Stimulated activated CD4-positive, alpha-beta T cell treated with anti-CD3 and anti-CD28 coated beads, Interleukin-4, amount 100 ng/mL, for 4 hours (primary cell): ENCODE measurements at places on chromosomes 13 and 19.

- DNase-seq = no peak
Measured at GRCh38 chr19:23470873-23471545, 75.7 kb upstream of the ZNF91 start.

GRCh38 chr13:112777637-112778406 is 88.0 kb downstream of the ATP11A start:
- no peak for DNase-seq

- no peak for DNase-seq
Measured at GRCh38 chr13:21846605-21847004, 175.7 kb downstream of the FGF9 start.

DNA sequence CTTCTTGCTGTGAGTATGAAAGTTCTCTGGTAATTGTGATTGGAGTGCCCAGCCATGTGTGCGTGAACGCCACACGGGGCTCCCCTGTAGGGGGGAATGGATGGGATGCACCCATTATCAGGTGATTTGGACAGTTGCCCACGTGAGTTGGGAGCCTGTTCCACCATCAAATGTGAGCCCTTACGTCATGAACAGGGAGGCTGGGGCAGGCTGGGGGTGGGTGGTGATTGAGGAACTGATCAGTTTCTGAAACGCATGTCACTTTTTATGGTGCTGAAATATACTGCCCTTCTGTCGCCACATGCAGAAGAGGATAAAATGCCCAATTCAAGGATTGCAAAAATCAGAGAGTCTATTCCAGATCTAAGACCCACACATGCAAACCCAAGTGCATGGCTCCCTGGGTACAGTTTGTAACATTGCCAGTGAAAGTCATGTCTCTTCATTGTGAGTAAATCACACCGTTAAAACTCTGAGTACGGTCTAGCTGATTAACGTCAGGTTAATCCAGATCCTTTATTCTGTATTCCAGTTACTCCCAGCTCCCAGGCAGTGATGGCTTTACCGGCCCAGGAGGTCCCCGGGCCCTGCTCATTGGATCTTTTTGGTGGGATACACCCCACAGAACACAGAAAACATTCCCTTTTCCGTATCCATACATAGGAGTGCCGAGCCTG is 90.2 kb downstream of the RAB20 start:
- DNase-seq = no peak

DNA sequence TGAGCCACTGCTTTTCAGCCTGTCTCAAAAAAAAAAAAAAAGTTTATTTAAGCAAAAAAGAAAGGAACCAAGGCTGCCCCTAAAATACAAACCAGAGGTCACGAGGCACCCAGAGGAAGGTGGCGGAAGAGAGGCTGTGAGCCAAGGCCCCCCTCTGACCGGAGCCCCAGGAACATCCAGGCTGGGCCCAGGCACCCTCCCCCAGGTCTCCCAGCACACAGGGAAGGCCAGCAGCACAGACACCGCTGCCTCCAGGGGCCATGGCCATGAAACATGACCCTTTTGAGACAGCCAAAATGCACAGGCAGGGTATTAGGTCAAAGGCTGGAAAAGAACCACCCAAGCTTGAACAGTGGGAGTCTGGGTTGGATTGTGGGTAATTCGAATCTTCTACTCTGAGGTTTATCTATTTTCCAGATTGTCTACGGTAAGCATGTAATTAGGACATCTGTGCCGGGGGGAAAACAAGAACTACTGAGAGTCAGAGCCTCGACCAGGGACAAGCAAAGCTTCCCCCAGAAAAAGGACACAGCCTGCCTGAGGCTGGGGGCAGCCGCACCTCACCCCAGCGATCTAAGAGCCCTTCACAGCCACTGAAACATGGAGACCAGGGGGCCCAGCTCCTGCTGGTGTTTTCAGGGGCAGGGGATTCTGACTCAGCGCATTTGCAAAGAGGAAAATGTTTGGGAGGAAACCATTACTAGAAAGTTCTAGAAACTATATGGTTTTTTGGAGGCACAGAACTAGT is 8.4 kb downstream of the PEX11G start:
- DNase-seq = no peak

DNA sequence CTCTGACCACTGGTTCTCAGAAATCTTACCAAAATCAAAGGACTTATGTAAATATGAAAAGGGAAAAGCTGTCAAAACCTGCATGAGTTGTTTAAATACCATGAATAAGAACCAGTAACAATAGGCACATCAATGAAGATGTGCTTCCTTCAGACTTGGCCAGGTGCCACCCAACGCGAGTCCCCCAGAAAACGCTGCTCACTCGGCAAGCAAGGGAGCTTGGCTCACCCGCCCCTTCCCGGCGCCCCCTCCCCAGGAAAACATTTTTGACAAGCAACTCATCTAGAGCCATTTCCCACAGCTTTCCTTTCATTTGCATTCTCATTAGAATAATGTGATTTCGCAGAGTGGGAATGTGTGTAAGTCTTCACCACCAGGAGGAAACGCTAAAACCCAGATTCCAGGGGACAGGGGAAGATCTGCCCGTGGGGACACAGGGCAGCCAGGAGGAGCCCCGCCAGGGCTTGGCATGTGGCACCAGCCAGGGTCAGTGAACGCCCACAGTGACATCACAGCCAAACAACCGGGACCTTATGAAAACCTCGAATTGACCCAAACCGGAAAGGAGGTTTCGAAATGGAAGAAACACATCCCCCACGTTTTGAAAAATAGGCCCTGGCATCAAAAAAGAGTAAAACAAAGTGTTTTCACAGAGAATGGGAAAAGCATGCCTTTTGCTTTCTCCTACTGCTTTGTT is 366.2 kb upstream of the TSHZ3 start:
- DNase-seq = no peak
